Tibial nerve (tissue), 4 donors: ENCODE measurements at places on chromosomes 4 and X. TPM values are rescaled to one million over a fixed set of nuclear protein-coding genes. Genes with fewer than 3 reads are reported as not detected.

Gene GLA
- total RNA-seq: 19.4 TPM

DNA sequence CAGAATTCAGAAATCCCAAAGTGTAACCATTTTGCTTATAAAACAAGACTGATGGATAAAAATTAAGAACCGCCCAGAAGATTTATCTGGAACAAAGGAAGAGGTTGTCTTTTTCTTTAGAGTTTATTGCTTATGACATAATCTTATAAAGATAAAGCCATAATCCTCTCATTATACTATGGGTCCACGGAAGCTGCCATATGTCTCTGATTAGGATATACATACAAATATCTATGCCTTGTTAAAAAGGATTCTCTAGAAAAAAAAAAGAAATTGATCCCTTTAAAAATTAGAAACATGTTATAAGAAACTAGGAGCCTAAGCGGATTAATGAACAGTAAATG is 70.5 kb downstream of the RELL1 start:
- no peak for DNase-seq

DNA sequence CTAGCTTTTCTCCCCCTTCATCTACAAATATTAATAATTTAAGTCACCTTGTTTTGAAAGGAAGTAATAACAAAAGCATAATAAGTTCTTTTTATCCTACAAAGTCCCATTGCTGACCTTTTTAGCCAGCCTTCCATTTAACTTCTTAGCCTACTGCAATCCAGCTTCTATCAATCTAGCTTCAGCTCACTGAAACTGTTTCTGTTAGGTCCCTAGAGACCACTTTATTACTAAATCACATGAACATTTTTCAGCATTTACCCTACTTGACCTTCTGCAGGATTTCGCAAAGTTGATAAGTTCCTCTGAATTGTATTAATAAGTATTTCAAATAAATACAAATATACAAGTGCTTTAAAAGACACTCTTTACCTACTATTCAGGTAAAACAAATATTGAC is 186.5 kb downstream of the ANTXR2 start:
- DNase-seq: no peak

- DNase-seq: no peak
These were observed 20.5 kb upstream of the PRR32 start for GRCh38 chrX:126799059-126799458.

DNA sequence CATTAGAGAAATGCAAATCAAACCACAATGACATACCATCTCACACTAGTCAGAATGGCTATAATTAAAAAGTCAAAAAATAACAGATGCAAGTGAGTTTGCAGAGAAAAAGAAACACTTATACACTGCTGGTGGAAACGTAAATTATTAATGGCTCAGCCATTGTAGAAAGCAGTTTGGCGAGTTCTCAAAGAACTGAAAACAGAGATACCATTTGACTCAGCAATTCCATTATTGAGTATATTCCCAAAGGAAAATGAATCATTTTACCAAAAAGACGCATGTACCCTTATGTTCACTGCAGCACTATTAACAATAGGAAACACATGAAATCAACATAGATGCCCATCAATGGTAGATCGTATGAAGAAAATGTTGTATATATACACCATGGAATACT is 75.0 kb downstream of the NAA11 start:
- DNase-seq: no peak

GRCh38 chr4:8188085-8188484 is 11.0 kb upstream of the SH3TC1 start:
- no peak for DNase-seq
